ENCODE measurements at places on chromosomes 13 and 19. TPM values are rescaled to one million over a fixed set of nuclear protein-coding genes. Genes with fewer than 3 reads are reported as not detected.

Gene NR1H2
- 26.6 TPM for total RNA-seq

Gene C19orf67
- not detected for total RNA-seq

Gene RASAL3
- total RNA-seq, result 0.31 TPM

Gene OVOL3
- total RNA-seq, result not detected

Gene PEAK3
- not detected for total RNA-seq

Gene CEACAM1
- total RNA-seq, result not detected

Gene ANKRD24
- 14.7 TPM for total RNA-seq

Gene PLPPR3
- total RNA-seq, result 98.3 TPM

Gene ABHD8
- total RNA-seq, result 19.7 TPM

Gene PHF11
- 7.8 TPM for total RNA-seq

Gene VRK3
- 36.3 TPM for total RNA-seq

Gene LILRB2
- total RNA-seq, result not detected

Gene DHDH
- total RNA-seq, result not detected

Gene SGCG
- total RNA-seq, result 0.31 TPM

Gene IPO5
- 255 TPM for total RNA-seq

Gene RAB20
- total RNA-seq, result 2.2 TPM

Gene ADPRHL1
- 1.6 TPM for total RNA-seq

Gene FRY
- total RNA-seq, result 122 TPM

Gene EMC10
- 51.3 TPM for total RNA-seq

Gene AP1M2
- total RNA-seq, result not detected

Gene PNMA8A
- 46.3 TPM for total RNA-seq

Gene CCDC70
- not detected for total RNA-seq

Gene TNNI3
- 0.94 TPM for total RNA-seq

Gene CILP2
- 0.31 TPM for total RNA-seq

Gene ARHGAP45
- total RNA-seq, result 2.8 TPM

Gene CA11
- total RNA-seq, result 7.8 TPM

Gene SPRYD7
- 10.3 TPM for total RNA-seq

Gene C19orf38
- total RNA-seq, result 0.63 TPM

Gene IZUMO1
- not detected for total RNA-seq

Gene RASIP1
- 7.5 TPM for total RNA-seq

Gene POMP
- 34.1 TPM for total RNA-seq

Gene NOVA2
- 28.2 TPM for total RNA-seq

Gene PSG2
- not detected for total RNA-seq

Gene GJA3
- not detected for total RNA-seq

Gene PSG3
- total RNA-seq, result not detected

Gene ATP4A
- not detected for total RNA-seq

Gene NKPD1
- total RNA-seq, result 0.63 TPM

Gene CEACAM3
- total RNA-seq, result not detected

Gene JUND
- total RNA-seq, result 90.8 TPM

Gene GNG14
- total RNA-seq, result not detected

Gene ZAR1L
- total RNA-seq, result not detected

Gene SPTBN4
- total RNA-seq, result 42.6 TPM

Gene KIR2DL1
- not detected for total RNA-seq

Gene CLEC17A
- not detected for total RNA-seq

Gene LILRA6
- not detected for total RNA-seq

Gene LIN37
- total RNA-seq, result 16.9 TPM

Gene LILRB5
- not detected for total RNA-seq

Gene TMEM205
- 23.5 TPM for total RNA-seq

Gene BIVM
- 82.0 TPM for total RNA-seq

Gene RCBTB1
- total RNA-seq, result 21.6 TPM

All from parietal lobe (tissue), 2 donors.